Stimulated activated CD4-positive, alpha-beta T cell treated with anti-CD3 and anti-CD28 coated beads, Interleukin-4, amount 100 ng/mL, for 1 hour (primary cell): ENCODE measurements at places on chromosomes 7 and 10.

DNA sequence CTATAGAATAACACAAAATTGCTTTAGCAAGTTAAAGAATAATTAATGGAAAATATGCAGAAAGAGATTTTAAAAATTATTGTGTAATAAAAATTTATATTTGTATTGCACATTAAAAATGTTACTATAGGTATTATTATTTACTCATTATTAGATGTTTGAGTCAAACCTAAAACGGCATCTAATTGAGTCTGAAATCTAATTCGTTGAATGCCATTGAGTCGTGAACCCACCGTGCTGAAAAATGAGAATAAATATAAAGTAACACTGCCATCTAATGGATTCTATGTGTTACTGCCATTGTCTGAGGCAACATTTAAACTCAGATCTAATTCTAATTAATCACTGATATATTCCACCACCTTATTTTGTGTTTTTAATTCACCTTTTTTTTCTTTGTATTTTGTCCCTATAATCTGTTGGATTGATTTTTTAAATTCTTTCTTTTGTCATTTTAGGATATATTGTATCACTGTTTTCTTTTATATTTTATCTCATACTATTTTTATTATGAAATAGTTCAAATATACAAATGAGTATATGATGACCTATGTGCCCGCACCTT, 62.2 kb downstream of the SAMD9 start:
- no peak for DNase-seq

GRCh38 chr7:21304808-21305375, 123.0 kb upstream of the SP4 start:
- DNase-seq = no peak

GRCh38 chr10:27153845-27154193, 365 bp downstream of the YME1L1 start:
- DNase-seq = no peak

- no peak for DNase-seq
Measured at GRCh38 chr7:127731431-127732080, 79.6 kb downstream of the SND1 start.

DNA sequence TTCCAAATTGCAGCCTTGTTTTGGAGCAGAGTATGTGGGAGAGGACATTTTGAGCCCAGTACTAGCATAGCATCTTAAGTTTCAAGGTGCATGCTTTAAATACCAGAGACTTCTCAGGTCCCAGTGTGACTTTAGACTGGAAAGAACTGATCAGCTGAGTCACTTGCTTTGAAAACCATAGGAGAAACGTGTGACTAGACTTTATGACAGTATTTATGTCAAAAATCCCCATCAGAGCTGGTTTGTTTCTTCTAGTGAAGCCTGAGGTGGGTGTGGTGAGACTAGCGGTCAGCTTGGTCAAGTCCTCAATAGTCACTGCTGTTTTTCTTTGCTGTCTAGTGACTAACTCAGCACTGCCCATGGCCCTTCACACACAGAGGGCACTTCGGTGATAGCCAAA, 724.2 kb downstream of the GATA3 start:
- no peak for DNase-seq

DNA sequence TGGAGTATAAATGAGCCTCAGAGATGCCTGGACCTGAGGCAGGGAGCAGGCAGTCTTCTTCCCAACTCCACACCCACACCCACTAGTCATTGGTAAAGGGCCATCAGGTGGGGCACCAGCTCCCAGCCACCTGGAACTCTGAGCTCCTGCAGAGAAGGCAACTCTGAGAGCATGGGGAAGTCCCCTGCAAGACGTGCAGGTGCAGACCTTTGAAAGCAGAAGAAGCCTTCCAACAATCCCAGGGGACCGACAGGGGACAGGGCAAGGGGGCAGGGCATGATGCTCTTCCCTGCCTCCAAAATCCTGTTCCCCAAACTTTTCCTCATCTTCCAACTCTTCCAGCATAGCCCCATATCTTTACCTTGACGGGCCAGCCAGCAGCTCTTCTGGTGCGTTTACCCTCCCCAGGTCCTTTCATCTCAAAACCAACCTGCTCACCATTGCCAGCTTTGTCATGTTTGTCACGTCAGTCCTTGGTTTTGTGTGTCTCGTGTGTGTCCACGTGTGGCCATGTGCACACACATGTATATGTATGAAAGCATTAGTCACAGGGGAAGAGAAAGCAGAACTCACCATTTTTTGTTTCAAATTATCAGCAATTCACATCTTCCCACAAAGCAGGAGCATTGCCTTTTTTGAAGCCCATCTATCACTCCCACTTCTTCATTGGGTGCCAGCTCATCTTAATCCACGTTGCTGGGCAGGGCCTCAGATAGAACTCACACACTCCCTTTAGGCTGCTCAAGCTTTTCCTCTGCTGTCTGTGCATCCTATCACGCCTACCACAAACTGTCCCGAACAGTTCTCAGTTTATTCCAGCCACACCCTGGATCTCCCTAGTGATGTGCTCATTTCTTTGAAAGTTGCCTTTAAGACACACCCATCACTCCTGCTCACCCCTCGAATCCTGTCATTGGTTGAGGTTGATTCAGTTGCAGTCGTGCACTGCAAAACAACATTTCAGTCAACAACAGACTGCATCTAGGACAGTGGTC, 41.0 kb upstream of the AMPH start:
- no peak for DNase-seq

DNA sequence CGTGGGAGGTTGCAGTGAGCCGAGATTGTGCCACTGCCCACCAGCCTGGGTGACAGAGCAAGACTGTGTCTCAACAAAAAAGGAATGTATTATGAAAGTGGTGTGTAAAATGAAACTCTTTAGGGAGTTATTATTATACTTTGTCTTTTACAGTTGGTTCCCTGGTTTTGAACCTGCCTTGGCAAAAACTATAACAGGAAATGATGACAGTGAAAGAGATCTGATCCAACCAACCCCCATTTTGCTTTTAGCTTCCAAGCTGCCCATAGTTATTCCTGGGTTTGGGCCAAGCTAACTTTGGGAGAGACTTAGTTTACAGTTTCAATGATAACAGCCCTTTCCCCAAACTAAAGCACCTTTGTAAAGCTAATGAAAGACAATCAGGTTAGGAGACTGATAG, 34.1 kb upstream of the NMT2 start:
- no peak for DNase-seq

DNA sequence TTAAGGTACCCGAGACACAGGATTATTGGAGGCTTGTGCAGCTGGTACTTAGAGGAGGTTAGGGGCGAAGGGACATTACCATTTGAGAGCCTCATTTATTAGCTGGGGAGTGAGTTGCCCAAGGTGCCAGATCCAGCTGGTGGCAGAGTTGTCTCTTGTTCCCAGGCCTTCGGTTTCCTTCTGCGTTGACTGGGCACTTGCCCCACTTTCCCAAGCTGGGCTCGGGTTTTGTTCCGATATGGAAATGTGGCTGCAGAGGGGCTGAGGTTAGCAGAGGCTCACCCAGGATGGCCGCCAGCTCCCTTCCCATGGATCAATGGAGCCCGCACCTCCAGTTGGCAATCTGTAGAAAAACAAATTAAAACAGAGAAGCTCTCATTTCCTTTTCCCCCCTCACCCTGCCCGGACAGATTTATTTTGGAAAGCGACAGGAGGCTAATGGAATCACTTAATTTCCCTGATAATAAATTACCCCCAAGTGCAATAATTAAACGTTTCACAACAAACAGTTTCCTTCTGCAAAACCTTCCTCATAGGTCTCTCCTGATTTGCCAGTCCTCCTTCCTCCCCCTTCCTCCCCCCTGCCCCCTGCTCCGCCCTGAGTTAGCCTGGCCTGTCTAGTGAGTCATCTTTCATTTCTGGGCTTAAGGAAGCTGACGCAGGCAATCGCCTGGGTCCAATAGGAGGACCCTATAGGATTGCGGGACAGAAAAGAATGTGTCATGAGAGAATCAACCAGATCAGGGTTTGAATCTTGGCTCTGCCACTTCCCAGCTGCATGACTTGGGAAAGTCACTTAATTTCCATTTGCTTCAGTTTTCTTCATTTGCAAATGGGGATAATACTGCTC, 51.7 kb downstream of the ADRA2A start:
- DNase-seq = no peak

- no peak for DNase-seq
Measured at GRCh38 chr7:81709836-81710235, 60.0 kb downstream of the HGF start.

DNA sequence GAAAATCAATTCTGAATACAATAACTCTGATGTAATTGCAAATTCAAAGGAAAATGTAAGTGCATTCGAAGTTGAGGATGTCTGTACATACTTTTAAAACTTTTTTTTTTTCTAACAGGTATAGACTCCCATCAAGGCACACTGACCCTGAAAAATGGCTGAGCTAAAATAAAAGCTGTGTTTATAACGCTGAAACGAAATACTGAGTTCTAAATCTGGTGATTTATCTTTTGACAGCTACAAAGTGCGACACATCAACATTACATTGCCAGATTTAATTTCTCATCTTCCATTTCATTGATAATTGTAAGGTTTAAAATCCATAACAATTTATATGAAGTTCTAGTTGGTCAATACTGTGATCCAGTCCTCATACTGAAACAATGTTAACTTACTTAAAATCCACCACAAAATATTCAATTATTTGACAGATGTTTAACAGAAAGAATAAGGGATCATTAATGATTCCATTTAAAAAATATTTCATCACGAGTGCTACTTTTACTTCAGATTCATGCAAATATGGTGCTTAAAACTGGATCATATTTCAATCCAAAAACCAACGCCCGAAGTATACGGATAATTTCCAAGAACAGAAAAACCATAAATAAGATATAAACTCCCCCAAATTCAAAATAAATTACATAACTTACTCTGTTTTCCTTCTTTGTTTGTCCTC, 1.4 kb downstream of the RAB11FIP2 start:
- DNase-seq = no peak

- DNase-seq = no peak
Measured at GRCh38 chr10:3570131-3570729, 214.8 kb downstream of the KLF6 start.

GRCh38 chr7:121352323-121352722, 23.5 kb downstream of the WNT16 start:
- DNase-seq = no peak

- no peak for DNase-seq
Measured at GRCh38 chr7:16203065-16203464, 218.3 kb downstream of the CRPPA start.

GRCh38 chr7:150946421-150947240, 31.5 kb downstream of the KCNH2 start:
- no peak for DNase-seq

- no peak for DNase-seq
Measured at GRCh38 chr10:3339531-3339950, 167.0 kb upstream of the PITRM1 start.

- DNase-seq = no peak
Measured at GRCh38 chr10:128622706-128623105, 496.5 kb upstream of the MKI67 start.

- DNase-seq = no peak
Measured at GRCh38 chr7:5685205-5685604, 96.3 kb downstream of the RNF216 start.

DNA sequence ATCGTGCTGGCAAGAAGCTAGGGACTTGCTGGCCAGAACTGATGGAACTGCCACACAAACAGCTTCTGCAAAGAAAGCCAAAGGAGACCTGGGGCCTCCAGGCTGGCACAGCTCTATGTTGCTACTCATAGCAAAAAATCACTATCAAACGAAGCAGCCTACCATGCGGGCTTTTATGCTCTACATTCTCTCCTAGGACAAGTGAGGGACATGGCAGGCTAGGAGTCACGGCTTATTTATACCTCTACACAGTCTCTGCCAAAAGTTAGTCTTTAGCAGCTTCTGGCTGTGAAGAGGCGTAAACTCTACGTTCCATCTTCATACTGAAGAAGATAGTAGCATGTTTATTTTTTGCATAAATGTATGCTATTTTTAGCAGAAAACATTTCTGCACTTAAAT, 35.4 kb downstream of the CDCA7L start:
- no peak for DNase-seq

- DNase-seq = no peak
Measured at GRCh38 chr10:110029450-110029849, 21.7 kb downstream of the ADD3 start.

DNA sequence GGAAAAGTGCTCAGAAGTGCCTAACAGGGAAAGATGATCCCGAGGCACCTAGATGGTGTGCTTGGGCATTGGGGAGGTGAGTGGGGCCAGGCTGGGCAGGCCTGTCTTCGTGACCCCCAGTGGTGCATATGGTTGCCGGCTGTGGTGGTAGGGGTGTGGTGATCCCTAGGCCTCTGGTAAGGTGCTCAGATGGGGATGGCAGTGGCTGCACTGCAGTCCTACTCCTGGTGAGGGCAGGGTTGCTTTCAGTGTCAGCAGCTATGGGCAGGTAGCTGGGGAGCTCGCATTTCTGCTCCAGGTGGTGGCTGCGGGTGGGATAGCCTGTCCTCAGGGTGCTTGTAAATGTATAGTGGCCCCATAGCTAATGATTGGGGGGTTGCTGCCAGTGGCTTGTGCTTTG, 154.0 kb downstream of the RAMP3 start:
- no peak for DNase-seq

DNA sequence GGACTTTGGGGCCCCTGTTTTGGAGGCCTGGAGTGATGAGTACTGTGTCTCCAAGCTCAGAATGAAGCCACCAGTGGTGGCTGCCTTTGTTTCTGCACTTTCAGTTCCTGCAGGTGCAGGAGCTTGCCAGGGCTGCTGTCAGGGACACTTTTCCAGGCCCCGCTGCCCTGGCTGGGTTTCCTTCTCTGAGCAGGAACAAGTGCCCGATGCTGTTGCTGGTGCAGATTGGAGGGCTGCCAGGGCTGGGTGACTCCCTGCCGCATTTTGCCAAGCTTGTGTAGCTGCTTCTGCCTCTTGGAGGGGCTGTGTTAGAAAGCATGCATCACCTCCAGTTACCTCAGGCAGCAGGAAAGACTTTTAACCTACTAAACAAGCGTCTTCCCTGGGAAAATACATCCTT, 211.1 kb downstream of the MGMT start:
- DNase-seq = no peak

DNA sequence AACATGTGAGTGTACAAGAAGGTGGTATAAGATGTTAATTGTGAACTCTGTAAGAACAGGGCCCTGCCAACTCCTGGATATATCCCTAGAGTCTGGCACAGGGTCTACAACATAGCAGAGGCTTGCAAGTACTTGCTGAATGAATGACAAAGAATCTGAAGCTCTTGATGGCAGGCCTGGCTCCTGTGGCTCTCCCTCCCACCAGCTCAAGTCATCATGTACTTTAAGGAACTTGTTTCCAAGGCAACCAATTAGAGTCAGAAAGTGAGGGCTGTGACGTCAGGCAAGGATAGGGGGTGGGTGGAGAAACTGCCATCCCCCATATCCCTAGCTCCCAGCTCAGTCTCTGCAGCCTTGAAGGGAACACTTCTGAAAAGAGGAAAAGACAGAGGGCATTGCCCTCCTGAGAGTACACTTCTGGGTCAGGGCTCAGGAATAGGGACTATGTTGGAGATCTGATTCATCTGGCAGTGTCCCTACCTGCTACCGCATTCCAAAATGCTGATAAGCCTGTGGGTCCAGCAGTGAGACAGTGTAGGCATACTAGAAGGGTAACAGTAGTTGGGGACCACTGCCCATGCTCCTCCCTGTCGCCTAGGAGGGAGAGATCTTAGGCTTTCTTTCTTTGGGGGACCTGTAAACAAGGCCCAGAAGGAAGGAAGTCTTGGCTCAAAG, 34.6 kb upstream of the BTRC start:
- DNase-seq = no peak

- DNase-seq = no peak
Measured at GRCh38 chr10:123581656-123582055, 84.5 kb upstream of the GPR26 start.
